ENCODE measurements at places on chromosomes 2 and 18.

GRCh38 chr2:177254433-177255226, 9.9 kb downstream of the NFE2L2 start:
- peak; percentile 30 for DNase-seq

DNA sequence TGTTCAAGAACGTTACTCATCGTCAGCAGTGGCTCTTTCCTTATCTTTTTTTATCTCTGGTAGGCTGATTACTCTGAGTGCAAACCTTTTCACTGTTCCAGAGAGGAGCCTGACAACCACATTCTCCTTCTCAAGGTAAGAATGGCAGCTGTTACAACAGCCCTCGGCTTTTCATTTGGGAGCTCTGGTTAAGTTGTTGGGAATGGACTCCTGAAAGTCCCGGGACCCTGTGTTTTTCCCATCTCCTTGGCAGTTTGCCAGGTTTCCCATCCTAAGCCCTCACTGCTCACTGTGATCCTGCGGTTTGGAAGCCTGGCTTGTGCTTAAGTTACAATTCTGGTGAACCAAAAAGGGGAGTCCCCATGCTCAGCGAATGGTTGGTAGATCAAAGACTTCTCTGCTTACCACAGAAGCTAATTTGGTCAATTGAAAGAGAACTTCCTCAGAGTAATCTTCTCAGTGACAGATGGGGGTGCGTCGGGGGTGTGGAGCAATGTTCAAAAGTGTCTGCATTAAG, 122.3 kb downstream of the LYPD6B start:
- peak; percentile 43 for DNase-seq

GRCh38 chr18:23684515-23685197, 4.6 kb upstream of the LAMA3 start:
- no peak for DNase-seq

GRCh38 chr2:10035633-10036032, 7.7 kb upstream of the KLF11 start:
- DNase-seq: no peak

DNA sequence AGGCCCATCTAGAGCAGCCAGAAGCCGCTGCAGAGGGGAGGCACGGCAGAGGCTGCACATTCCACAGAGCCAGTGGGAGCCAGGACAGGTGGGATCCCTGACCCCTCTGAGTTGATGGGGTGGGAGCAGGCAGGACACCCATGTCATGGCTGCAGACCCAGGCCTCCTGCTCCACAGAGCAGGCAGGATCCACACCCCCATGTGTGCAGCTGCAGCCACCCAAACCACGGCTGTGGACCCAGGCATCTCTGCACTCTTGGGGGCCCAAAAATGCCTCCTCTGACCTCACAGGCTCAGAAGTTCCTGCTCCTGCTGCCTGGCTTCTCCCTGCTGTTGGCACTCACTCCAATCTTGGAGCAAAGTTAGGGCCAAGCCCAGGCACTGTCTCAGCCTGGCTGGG, 112.3 kb upstream of the TMEM18 start:
- DNase-seq: no peak

- DNase-seq: no peak
Observed at GRCh38 chr2:211477537-211478275, 921.3 kb downstream of the CPS1 start.

DNA sequence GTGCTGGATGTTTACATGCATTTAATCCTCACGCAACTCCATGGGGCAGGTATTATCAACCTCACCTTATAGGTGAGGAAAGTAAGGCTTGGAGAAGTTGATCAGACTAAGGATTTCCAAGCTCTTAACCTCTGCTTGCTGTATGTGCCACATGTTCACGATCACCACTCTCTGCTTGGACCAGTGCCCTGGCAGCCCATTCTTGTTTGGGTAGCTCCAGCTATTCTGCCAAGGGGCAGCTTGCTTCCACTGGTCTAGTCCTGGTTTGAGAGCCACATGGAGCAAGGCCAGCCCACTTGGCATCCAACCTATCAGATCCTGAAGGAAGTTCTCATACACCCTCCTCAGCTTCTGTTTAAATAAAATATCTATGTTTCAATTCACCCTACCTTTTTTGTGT, 14.3 kb downstream of the PLB1 start:
- no peak for DNase-seq

DNA sequence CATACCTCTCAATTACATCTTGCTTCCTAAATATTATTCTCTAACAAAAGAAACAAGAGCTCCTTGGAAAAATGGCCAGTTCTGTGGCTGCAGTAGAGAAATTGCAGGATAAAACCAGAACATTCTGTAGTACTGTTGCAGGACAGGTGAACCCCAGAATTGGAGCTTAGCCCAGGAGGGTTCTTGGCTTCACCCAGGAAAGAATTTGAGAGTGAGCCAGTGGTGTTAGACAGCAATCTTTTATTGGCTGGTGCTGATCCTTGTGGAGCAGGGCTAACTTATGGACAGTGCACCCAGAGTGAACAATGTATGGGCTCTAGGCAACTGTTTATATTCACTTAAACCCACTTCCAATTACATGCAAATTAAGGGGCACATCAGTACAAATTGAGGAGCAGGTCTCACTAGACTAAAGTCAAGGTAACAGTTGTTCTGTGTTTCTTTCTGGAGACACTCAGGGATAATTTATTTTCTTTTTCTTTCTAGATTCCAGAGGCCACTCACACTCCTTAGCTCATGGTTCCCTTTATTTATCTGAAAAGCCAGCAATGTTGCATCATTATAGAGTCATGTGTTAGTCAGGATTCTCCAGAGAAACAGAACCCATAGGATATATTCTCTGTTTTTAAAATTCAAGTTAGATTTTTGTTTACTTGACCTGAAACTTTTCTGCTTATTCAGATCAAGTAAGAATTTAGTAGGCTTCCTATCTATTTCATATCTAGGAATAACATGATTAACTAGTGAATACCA, 348.1 kb downstream of the CCDC85A start:
- no peak for DNase-seq

DNA sequence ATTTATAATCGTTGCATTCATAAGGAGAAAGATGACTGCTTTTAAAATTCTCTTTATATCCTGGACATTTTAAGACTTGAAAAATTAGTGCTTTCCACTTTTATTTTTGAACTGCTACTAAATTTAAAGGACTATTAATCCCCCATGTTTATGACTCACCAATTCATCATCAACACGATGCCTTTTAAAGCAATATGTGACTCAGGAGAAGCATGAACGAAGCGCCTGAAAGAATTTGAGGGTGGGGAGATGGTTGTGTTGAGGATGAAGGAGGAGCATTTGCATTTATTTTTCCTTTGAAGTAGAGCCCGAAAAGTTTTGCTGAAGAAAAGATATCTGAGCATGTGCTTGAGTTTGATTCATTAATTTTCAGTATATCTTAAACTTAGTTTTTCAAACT, 192.2 kb upstream of the LRRTM1 start:
- no peak for DNase-seq

DNA sequence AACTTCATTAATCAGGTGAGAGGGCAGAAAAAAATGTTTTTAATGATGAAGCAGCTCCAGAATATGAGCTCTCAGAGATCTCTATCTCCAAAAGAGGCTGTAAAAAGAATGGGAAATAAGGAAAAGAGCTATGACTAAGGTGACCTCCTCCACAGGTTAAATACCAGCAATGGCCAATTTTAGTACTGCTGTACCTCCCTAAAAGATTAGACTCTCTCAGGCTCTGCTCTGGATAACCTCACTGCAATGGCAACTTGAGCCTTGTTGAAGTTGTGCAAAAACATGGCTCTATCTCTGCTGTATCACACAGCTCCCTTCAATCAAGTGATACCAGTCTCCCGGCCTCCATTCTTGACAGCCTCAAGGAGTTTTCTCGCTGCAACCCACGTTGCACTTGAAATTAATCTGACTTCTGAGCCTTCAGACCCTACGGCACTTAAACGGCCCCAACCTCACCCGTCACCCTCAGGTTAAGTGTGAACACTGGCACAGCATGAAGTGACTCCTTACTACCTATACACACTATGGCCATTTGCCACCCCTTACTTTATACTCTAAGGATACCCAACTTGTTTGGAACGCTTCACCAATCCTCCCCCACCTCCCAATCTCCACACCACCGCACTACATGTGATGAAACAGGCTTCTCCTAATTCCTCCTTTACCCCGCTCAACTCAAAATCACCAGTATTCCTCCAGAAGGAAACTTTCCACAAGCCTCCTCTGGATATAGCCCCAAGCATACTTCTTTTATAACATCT, 36.3 kb downstream of the SMAD2 start:
- DNase-seq: no peak

DNA sequence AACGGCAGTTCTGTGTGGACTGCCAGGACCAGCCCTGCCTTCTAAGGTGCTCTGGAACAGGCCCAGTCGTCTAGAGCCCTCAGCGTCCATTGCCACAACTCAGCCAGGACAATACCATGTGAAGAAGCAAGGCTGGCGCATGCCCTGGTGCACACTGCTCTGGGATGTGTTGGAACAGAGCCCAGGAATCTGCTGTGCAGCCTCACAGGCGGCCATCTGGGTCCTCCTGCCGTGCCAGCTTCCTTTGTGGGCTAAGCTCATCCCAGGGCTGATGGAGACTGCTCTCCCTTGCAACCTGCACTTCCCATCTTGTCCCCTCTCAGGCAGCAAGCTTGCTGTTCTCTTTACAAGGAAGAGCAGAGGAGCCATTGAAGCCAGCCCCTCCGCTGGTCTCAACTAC, 246.4 kb upstream of the PXDN start:
- no peak for DNase-seq

DNA sequence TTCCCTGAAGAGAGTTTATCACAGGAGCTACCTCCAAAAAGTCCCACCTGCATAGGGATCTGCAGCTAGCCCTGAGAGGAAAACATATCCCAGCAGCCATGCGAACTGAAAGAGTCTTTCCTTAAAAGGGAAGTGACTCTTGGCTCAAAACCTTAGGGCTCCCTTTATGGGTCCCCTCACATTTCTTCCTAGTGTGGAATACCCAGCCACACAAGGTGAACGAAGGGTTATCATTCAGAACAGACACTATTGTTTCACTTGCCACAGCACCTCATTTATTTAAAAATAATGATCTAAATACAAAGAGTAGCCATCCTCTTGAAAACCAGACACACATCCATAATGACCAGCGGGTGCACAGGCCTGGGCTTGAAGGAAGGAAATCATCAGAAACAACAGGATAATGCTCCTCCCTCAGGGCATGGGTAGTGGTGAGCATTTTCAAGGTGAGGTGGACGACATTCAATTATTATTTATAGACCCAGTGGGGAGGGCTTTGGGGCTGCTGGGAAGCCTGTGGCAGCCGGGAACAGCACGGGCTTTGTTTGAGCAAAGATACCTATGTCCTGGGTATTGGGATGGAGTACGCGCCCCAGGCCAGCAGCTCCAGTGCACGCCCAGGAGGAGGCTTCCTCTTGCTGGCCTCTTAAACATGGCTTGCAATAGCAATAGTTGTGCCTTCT, 119.0 kb upstream of the ITGA6 start:
- no peak for DNase-seq

DNA sequence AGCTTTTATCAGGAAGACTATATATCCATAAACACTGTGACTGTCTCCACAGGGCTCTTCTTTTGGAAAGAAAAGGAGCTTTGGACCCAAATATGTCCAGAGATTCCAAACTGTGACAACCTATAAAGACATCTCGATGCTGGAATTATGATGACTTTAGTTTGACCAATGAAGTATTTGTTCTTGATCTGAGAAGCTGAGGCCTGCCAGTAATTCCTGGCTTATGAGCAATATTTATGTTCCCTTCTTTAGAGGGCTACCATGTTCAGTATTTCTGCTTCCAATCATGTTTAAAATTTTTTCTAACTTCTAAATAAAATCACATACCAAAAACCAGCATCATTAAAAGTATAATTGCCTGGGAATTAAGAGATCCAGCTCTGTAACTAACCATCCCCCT, 41.1 kb downstream of the FEZ2 start:
- no peak for DNase-seq

- peak; percentile 61 for DNase-seq
Observed at GRCh38 chr2:143686585-143687164, 557.5 kb downstream of the ARHGAP15 start.

DNA sequence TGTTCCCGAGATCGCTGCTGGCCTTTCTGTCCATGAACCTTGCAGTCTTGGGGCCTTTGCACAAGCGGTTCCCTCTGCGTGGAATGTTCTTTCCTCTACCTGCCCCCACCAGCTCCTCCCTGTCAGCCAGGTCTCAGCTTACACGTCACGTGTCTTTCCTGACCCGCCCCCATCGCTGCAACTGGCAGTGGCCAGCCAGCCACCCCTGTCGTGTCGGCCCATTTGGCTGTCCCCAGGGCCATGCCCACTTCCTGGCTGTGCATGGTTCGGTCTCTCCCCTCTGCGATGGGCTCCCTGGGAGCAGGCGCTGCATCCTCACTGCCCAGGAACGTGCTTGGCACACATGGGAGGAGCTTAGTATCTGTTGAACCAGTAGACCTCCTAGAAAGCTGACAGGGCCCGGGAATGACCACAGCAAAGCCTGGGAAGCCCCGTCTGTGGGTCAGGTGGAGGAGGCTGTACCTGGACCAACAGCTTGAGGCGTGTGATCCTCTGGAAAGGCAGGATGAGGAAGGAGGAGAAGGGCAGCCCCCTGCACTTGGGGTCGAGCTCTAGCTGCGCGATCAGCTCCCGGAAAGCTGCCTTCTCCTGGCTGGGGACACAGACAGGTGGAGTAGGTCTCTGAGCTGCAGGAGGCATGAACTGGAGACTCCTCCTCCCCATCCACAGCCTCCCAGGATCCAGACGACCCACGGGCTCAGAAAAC, 21.0 kb downstream of the SNORC start:
- DNase-seq: no peak

- DNase-seq: no peak
Observed at GRCh38 chr2:231673348-231673770, 35.0 kb upstream of the PTMA start.

GRCh38 chr2:16664809-16665747, 556 bp downstream of the CYRIA start:
- DNase-seq: no peak

- DNase-seq: no peak
Observed at GRCh38 chr2:205959521-205959920, 126.5 kb downstream of the INO80D start.

GRCh38 chr2:216665242-216665641, 30.1 kb downstream of the IGFBP5 start:
- no peak for DNase-seq

- peak; percentile 8 for DNase-seq
Observed at GRCh38 chr18:22385718-22386117, 32.0 kb downstream of the CTAGE1 start.

- no peak for DNase-seq
Observed at GRCh38 chr2:171227066-171227782, 66.5 kb upstream of the TLK1 start.

DNA sequence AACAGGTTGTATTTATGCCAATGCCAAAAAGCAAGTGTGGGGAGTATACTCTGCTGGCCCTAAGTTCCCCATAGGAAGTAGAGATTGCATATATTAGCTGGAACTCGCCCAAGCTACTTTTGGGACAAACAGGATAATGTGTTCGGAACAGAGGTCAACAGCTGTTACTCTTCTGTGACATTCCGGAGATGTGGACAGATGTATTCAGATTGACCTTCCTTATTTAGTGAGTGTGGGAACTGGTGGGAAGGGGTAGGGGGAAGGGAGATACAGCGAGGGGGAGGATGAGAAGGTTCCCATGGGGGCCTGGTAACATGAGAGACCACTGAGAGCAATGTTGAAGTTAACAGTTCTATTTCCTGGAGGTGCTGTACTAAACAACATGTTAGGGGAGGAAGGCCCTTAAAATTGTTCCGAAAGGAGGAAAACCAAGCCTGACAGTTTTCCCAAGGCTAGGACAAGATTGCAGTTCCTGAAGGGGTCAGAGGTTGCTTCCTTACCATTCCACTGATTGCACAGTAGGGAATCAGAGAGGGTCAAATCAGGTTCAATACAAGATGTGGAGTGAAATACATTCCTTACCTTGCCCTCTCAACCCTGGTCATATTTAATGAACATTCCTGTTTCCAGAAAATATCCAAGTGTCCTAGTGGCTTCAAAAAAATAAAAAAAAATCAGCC, 14.3 kb upstream of the CD28 start:
- no peak for DNase-seq

GRCh38 chr2:54771166-54771885, 47.9 kb downstream of the EML6 start:
- no peak for DNase-seq

All from inflammatory macrophage treated with lipopolysaccharide for 4 hours (primary cell).